ENCODE measurements at places on chromosomes 1 and 21.

GRCh38 chr1:15810073-15810472 is 2.6 kb upstream of the UQCRHL start:
- H3K27me3 ChIP-seq, result no peaks in the 10 kb centered on the region

DNA sequence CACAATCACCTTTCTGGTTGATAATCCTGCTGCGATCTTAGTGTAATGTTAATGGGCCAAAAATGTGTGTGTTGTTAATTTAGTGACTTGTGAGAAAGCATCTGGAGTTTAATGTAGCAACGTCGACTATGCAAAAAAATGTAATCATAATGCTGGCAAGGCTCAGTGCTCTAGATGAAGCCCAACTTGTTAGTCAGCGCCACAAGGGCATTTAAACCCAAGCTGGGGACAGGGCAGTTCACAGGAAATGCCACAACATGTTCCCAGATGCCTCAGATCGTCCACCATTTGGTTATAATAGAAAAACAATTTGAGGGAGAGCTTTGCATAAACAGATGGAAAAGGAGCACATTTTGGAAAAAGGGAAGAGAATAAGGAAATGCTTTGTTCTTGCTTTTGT is 585.4 kb upstream of the PLXNA2 start:
- H3K4me1 ChIP-seq, result no peaks in the 10 kb centered on the region
- no peak overlapping the region for H3K4me3 ChIP-seq
- H3K27ac ChIP-seq, result no peak overlapping the region
- no peaks in the 10 kb centered on the region for H3K36me3 ChIP-seq
- no peak for DNase-seq
- peaks cover 1% of the 10 kb centered on the region for H3K27me3 ChIP-seq

GRCh38 chr1:206000641-206001339 is 2.4 kb downstream of the RAB7B start:
- H3K27me3 ChIP-seq, result peaks cover 10% of the 10 kb centered on the region
- H3K36me3 ChIP-seq, result no peaks in the 10 kb centered on the region
- DNase-seq, result no peak
- H3K27ac ChIP-seq, result peak overlapping the region; percentile 69

GRCh38 chr1:28737307-28738132 is 780 bp downstream of the YTHDF2 start:
- peak overlapping the region; percentile 100 for H3K4me3 ChIP-seq
- H3K36me3 ChIP-seq, result peaks cover 40% of the 10 kb centered on the region
- H3K27ac ChIP-seq, result peak overlapping the region; percentile 98
- peaks cover 27% of the 10 kb centered on the region for H3K4me1 ChIP-seq

GRCh38 chr21:41948078-41948895 is 5.5 kb downstream of the C2CD2 start:
- no peaks in the 10 kb centered on the region for H3K36me3 ChIP-seq
- no peak overlapping the region for H3K27ac ChIP-seq
- peaks cover 15% of the 10 kb centered on the region for H3K27me3 ChIP-seq
- H3K4me3 ChIP-seq, result no peak overlapping the region
- H3K4me1 ChIP-seq, result peaks cover 7% of the 10 kb centered on the region

DNA sequence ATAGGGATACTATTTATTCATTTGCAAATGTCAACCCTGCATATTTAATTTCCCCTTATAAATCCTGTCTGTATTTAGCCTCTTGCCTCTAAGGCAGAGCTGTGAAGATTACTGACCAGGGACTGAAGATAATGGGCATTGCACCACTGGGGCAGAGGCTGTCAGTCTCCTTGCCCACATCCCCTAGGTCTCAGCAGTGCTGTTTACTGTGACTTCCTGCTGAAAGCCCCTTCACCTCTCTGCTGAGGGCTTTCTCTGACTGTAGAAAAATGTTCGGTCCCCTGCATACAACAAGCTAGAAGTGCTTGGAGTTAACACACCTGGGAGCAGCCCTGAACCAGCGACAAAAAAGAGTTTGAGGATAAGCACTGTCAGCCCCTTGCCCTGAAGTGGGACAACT is 28.8 kb downstream of the SLC5A9 start:
- no peak overlapping the region for H3K4me3 ChIP-seq
- H3K36me3 ChIP-seq, result no peaks in the 10 kb centered on the region
- DNase-seq, result no peak

DNA sequence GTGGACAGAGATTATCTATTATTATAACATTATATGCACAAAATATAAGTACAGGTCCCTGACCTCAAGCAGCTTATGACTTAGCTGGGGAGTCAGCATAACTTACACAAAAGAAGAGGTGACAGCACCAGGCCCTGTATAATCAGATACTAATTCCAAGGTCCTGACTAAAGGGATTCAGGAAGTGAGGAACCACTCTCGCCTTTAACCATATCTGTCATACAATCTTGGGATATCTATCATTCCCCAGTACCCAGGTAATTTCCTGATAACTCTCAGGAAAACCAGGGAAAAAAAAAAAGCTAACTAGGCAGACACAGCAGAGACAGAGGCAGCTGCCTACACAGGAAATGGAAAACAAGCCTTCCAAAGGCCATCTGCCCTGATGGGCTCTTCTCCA is 78.5 kb upstream of the CAMK1G start:
- H3K4me3 ChIP-seq, result no peak overlapping the region
- no peaks in the 10 kb centered on the region for H3K36me3 ChIP-seq
- H3K27me3 ChIP-seq, result peaks cover 2% of the 10 kb centered on the region
- no peak for DNase-seq
- H3K4me1 ChIP-seq, result no peaks in the 10 kb centered on the region

DNA sequence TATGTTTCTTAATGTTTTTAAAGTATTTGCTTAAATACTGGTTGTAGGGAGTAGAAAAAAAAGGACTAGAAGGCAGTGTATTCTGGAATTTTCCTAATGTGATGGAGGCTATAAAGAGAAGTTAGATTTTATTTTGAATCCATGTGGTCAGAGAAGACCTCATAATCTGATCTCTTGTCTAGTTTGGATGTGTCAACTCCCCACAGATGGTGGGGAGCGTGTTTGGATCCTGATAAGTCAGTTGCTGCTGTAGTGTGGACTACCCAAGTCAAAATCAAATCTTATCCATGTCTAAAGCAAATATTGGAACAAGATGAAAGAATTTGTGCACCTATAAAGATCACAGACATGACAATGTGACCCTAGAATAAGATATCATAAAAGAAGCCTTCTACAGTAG is 918.0 kb downstream of the LTN1 start:
- H3K36me3 ChIP-seq, result no peaks in the 10 kb centered on the region
- H3K27ac ChIP-seq, result no peak overlapping the region
- H3K4me3 ChIP-seq, result no peak overlapping the region
- no peaks in the 10 kb centered on the region for H3K27me3 ChIP-seq
- no peak for DNase-seq

DNA sequence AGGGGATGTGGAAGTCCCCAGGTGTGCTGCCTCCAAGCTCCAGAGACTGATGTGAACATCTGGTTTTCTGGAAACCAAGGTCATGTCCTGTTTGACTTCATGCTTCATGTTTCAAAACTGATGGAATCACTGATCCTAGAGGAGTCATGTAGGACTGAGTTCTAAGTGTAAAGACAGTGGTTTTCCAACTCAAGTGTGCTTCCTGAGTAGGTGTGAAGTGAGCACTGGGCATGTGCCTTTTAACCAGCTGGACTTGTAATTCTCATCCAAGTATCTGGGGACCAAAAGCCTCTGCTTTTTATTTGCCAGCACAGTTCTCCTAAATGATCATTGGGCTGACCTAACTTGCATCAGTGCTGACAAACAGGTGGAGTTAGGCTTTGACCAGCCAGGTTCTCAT is 36.9 kb downstream of the ABCA4 start:
- no peak overlapping the region for H3K4me3 ChIP-seq
- H3K27ac ChIP-seq, result no peak overlapping the region
- no peaks in the 10 kb centered on the region for H3K36me3 ChIP-seq
- no peaks in the 10 kb centered on the region for H3K4me1 ChIP-seq
- no peak for DNase-seq
